ENCODE measurements at places on chromosomes 7 and 10.

DNA sequence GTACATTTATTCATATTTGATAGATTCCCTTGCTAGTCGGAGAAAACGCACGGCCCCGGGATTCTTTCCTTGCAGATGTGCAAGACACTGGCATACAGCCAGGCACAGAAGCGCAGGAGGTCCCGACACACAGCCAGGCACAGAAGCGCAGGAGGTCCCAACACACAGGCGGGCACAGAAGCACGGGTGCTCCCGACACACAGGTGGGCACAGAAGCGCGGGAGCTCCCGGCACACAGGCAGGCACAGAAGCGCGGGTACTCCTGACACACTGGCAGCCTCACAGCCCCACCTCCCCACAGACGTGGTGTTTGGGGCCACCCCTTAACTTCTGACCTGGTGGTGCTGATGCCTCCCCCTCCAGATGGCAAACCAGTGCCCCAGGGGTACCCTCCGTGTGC lies 237.3 kb downstream of the ZMYND11 start:
- DNase-seq, result no peak

GRCh38 chr10:116694243-116694926 lies 48.0 kb downstream of the HSPA12A start:
- DNase-seq, result no peak

DNA sequence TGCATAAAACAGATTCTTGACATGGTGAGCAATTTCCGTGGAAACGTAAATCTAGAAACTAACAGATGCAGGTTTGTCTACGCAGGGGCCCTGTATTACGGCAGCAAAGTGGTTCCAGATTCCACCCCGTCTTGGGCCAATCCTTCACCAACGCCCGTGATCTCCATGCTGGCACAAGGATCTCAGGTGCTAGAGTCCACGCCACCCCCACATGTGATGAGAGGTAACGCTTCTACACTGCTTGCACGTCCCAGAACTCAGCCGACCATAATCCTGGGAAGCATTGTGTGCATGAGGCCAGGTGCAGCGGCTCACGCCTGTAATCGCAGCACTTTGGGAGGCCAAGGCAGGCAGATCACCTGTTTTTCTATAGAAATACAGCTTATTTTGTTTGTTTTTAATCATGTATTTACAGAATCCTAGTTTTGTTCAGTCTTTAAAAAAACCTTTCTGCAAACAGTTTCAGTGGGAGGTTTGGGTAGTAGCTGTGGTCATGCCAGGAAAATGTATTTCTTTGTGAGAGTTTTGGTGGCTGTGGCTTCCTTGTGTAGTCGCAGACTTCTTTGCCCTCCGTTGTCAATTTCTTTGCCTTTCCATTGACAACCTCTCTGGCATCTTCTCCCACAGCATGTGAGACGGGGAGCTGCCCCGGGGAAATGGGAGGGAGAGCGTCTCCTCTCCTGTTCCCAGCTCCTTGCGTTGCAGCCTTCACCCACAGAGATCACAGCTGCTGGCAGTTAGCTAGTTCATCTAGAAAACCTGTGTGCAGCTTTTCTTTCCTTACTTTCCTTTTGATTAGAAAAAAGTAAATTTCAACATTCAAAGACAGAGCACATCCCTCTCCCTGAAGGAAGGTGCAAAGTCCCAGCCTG lies 35.7 kb downstream of the ITIH2 start:
- no peak for DNase-seq

DNA sequence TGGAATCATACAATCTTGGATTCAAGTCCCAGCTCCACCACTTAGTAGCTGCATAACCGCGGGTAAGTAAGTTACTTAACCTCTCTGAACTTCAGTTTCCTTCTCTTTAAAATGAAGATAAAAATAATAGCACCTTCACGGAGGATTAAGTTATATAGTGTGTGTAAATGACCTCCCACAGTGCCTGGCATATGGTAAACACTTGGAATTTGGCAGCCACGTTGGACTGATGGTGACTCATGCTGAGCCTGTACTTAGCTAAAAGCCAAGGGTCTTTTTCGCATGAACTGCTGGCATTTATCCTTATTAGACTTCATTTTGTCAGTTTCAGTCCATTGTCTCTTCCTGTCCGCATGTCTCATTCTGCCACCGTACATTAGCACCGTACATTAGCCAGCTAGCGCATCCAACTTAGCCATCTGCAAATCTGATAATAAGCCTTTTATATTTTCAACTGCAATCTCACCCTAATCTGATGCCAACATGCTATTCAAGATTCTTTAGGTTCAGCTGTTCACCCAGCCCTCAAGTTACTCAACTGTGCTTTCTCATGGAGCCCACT lies 11.2 kb downstream of the SLC13A4 start:
- peak; percentile 81 for DNase-seq

GRCh38 chr7:151137791-151138152 lies 29.7 kb downstream of the GBX1 start:
- no peak for DNase-seq

- DNase-seq, result no peak
These were observed 8.8 kb downstream of the NOS3 start for GRCh38 chr7:150999497-151000230.

DNA sequence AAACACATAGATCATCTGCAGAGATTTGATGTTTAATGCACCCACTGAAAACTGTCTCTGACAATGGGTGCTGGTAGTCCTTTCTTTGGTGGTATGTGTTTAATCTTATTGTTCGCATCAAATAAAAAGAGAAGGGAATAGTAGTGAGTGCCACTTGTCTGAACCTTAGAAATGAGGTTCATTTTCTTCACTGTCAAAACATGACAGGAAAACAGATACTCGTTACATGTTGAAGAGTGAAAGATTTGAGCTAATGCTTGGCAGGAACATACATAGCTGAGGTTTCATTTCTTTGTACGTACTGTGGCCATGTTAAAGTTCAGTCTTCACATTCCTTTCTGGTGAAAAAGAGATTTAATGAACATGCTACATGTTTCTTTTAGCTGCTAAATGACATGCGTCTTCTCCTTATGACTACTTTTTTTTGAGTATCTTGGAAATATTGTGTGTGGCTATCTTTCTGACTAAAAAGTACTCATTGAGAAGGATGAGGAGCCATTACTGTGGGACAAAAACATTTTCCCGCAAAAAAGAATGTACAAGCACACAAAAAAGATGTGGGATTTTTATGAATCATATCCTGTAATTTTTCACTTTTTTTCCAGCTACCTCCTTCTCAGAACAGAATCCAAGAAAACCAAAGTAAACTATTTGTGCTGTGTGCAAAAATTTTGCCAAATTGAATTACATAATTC lies 108.0 kb downstream of the TWIST1 start:
- DNase-seq, result peak; percentile 11

- no peak for DNase-seq
These were observed 360.7 kb upstream of the MYO3A start for GRCh38 chr10:25573316-25573715.

DNA sequence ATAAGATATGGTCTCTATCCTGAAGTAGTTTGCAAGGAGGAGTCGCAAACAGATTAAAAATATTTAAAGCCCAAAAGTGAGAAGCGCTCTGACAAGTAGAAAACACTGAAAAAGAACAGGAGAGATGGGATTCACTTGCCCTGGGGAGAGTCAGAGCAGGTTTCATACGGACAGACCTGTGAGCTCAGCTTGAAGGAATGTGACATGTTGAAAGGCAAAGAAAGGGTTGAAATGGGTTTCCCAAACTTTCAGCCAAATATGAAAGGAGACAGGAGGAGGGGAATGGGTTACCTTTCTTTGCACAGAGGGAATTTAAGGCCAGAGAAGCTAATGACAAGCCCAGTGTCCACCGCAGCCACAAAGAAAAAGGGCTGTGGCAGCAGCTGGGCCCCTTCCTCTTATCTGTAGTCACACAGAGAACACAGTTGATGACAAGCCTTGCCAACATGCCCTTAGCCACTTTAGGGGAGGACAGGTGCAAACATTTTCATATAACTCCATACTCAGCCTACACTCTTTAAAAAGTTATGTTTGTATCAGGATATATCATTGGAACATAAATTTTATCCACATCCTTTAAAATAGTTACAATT lies 14.9 kb downstream of the HOXA1 start:
- no peak for DNase-seq

DNA sequence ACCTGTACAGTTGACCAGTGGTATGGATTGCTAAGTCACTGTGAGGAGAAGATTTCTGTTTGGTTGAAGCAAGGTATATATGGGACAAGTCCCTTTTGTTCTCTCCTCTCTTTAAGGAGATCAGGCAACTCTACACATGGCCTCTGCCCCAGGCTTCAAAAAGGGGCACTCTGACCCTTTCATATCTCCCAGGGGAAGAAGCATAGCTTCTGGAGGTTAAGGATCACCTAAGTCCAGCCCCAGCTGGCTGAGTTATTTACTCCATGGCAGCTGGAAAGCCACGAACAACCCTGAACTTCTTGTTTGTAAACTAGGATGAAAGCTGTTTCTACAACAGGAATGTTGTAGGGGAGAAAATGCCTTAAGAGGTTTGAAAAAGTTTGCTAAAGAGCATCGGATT lies 129.2 kb upstream of the FEZF1 start:
- no peak for DNase-seq

Measured in endothelial cell of umbilical vein (primary cell).